ENCODE measurements at places on chromosomes 13 and 19.

DNA sequence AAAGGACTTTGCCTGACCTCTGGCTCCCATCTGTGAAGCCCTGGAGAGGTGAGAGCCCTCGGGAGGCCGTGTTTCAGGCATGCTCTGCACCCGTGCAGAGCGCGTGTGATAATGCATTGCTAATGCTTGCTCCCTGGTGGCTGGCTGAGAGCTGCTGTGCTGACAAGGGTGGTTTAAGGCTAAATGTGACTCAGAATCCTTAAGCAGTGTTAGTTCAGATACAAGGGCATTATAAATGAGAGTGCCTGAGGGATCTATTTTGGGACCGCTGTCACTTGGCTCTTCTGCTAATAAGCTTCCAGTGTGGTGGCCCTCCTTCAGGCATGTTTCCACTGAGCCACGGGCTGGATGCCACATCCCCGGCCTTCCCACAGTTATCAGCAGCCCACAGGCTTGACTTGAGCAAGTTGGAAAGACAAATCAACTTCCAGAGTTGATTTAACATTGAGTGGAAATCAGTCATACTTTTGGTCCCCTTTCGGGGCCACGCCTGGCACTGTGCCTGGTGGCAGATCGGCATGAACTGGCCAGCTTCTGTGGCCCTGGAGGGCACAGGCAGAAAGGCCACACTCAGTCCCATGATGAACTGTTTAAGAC, 17.0 kb downstream of the ALOX5AP start:
- no peak for DNase-seq

DNA sequence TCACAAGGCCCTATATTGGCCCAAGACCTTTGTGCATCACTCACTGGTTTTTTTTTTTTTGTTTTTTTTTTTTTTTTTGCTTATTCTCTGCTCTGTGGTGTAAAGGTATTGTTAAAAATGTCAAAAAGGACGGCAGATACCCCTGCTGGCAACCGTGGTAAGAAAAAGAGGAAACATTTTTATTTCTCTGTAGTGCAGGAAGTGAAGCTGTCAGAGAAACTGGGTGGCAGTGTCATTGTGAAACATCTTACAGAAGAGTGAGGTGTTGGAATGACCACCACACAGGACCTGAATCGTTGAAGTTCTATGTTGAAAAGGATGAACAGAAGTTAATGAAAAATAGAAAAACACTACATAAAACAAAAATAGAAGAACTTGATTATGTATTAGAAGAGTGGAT, 346.4 kb downstream of the FGF9 start:
- no peak for DNase-seq

GRCh38 chr19:5641171-5641570, 18.3 kb downstream of the SAFB start:
- no peak for DNase-seq

GRCh38 chr19:56273563-56274117, 1.1 kb downstream of the EDDM13 start:
- DNase-seq, result no peak

- DNase-seq, result no peak
Observed at GRCh38 chr19:19423322-19423721, 17.8 kb downstream of the GATAD2A start.

DNA sequence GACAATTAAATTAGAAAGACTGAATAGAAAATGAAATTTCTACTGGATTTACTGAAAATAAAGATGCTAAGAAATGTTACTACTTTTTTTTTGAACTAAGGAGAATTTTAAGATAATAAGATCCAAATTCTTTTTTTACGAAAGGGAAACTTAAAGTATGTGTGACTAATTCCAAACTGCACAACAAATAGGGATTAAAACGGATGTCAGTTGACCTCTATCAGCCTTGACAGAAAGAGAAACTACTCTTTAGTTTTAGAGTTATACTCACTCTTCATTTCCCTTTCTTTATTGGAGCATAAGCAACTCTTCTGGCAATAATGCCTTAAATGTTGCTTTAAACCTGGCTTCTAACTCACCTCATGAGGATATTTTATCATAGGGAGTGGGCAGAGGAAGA, 273.8 kb downstream of the SLITRK6 start:
- DNase-seq, result no peak

All from stimulated activated CD4-positive, alpha-beta T cell treated with anti-CD3 and anti-CD28 coated beads, Interleukin-15, amount 100 ng/mL, for 1 hour (primary cell).